HCT116 (cell line): ENCODE measurements at places on chromosomes 2 and 18. TPM values are rescaled to one million over a fixed set of nuclear protein-coding genes. Genes with fewer than 3 reads are reported as not detected.

The RGPD3 gene
- total RNA-seq: 0.15 TPM

The OSBPL6 gene
- 11.6 TPM for total RNA-seq

The CAVIN2 gene
- total RNA-seq: 0.27 TPM

The PLCD4 gene
- 0.64 TPM for total RNA-seq

The CFAP65 gene
- total RNA-seq: 0.52 TPM

The ZSWIM2 gene
- total RNA-seq: not detected

The SRSF7 gene
- 215 TPM for total RNA-seq

- H3K27ac ChIP-seq: no peak overlapping the region
- 0 out of 2 replicates have a peak, but pooled peaks cover 12% of the 10 kb centered on the region for H3K36me3 ChIP-seq
- no peaks in the 10 kb centered on the region for H3K27me3 ChIP-seq
Observed at GRCh38 chr2:237996021-237996593, 29.3 kb downstream of the UBE2F start.

DNA sequence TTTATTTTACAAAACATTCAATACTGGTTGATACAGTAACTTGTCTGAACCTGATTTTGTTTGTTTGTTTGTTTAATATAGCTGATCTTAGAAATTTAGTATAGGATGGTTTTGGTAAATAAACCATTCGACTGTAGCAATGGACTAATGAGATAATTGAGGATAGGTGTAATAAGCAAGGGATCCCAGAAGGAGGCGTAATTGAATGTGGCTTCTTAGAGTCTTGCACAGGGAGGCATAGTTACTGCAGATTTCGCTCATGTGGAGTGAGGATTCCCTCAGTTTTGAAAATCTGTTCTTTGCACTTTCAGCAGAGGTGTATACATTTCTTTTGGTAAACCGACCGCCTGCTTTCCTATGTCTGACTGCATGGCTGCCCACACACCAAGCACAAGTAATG, 709.6 kb downstream of the SOCS6 start:
- no peak for DNase-seq
- H3K27me3 ChIP-seq: no peaks in the 10 kb centered on the region
- no peaks in the 10 kb centered on the region for H3K36me3 ChIP-seq
- H3K27ac ChIP-seq: no peak overlapping the region

DNA sequence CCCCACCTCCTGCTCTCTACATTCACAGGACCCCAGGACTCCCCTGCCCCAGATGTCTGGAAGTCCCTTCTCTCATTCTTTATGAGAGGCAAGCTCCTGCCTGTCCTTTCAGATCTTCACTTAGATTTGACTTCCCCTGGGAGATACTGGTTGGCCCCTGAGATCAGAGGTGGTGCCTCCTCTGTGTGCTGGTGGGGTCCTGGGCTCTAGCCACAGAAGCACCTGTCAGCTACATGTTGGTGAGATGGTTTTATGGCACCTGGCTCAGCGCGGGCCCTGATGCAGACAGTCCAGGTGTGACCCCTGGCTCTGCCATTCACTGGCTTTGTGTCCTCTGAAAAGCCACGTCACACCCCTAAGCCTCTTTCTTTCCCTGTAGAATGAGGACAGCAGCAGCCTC, 369.6 kb upstream of the ID2 start:
- H3K4me1 ChIP-seq: peaks cover 23% of the 10 kb centered on the region
- no peak for DNase-seq
- no peaks in the 10 kb centered on the region for H3K36me3 ChIP-seq

DNA sequence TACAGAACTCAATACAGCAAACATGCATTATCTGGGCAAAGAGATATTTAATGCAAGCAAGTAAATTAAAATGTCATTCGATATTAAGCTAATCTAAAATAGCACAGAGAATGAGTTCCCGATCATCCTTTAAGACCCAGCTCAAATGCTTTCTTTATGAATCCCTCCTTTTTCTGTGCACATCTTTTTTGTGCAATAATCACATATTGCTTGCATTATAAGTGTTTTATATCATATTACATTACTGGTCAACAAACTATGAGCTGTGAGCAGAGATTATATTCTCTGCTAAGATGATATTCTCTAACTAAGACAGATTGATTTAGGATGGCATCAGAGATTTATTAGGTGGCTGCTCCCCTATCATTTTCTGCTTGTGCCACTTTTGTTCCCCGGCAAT, 146.1 kb downstream of the ERBB4 start:
- no peaks in the 10 kb centered on the region for H3K27me3 ChIP-seq
- H3K4me1 ChIP-seq: no peaks in the 10 kb centered on the region
- DNase-seq: no peak
- no peak overlapping the region for H3K27ac ChIP-seq

- DNase-seq: no peak
- H3K27me3 ChIP-seq: no peaks in the 10 kb centered on the region
- no peaks in the 10 kb centered on the region for H3K36me3 ChIP-seq
- H3K27ac ChIP-seq: no peak overlapping the region
Observed at GRCh38 chr2:136957044-136957443, 191.7 kb downstream of the THSD7B start.

- H3K4me3 ChIP-seq: no peak overlapping the region
- H3K27ac ChIP-seq: no peak overlapping the region
- DNase-seq: no peak
Observed at GRCh38 chr2:57333221-57333620, 713.4 kb upstream of the VRK2 start.

DNA sequence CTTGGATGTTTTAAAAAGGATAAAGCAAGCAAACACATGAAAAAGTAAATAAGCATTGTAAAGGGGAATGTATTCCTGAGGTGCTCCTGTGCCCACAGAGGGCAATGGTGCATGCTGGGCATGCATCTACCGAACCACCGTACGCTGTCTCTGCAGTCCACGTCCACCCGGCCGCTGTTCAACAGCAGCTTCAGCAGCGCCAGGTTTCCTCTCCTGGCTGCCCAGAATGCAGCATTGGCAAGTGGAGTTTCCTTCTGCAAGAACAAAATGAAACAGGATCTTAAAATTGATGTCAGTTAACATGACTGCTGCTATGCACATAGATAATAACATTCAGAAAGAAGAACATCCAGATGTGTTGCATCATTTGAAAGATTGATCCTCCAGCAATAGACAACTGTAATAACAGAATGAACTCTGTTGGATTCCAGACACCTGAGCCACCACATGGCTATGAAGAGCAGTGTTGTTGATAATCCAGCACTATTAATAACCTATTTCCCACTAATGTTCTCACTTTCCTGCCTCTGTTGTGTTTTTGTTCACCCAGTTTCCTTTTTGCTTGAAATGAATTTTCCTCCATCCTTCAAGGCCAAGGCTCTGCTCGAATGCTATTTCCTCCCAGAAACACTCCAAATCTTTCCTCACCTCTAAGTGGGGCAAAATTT, 13.6 kb downstream of the ANKRD29 start:
- H3K4me3 ChIP-seq: no peak overlapping the region
- H3K36me3 ChIP-seq: no peaks in the 10 kb centered on the region
- no peaks in the 10 kb centered on the region for H3K4me1 ChIP-seq
- H3K27me3 ChIP-seq: no peaks in the 10 kb centered on the region
- no peak overlapping the region for H3K27ac ChIP-seq

DNA sequence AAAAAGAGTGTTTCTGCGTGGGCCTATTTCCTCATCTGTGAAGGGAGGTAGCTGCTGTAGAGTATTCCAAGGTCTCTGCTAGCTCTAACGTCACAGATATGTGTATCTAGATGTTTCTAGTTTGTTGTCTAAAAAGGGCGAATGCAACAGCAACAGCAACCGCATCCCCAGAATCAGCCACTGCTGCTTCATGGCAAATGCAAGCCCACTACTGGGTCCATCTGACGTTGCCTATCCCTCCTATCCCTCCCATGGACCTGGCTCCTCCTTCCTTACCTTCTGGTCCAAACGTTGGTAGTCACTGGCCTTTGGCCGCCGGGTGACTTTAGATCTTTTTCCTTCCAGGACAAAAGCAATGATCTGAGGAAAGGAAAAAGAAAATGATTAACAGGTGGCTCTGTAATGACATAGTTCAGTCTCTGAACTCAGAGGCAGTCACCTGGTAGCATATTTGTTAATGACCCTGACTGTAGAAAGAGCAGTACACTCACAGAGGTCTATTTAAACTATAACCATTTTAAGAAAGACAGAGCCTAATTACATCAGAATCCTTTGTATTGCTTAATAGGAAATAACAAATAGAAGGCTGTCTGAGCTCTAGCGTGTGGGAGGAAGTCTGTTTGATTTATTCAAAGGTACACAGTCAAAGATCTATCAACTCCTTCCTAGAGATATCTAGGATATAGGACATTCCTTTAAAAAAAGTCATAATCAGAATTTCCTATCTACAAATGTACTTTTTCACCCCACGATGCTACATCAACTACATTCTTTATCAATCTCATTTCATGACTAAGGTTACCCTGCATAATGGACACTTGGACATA, 2.9 kb downstream of the TGOLN2 start:
- DNase-seq: no peak
- no peaks in the 10 kb centered on the region for H3K27me3 ChIP-seq
- H3K36me3 ChIP-seq: peaks cover 52% of the 10 kb centered on the region
- no peak overlapping the region for H3K27ac ChIP-seq
- H3K4me3 ChIP-seq: no peak overlapping the region

GRCh38 chr18:59546188-59546587, 151.0 kb downstream of the CCBE1 start:
- no peak for DNase-seq
- H3K27ac ChIP-seq: no peak overlapping the region
- H3K4me1 ChIP-seq: no peaks in the 10 kb centered on the region; the same call in 1 of the 2 replicates
- peaks cover 19% of the 10 kb centered on the region for H3K27me3 ChIP-seq
- H3K4me3 ChIP-seq: no peak overlapping the region

DNA sequence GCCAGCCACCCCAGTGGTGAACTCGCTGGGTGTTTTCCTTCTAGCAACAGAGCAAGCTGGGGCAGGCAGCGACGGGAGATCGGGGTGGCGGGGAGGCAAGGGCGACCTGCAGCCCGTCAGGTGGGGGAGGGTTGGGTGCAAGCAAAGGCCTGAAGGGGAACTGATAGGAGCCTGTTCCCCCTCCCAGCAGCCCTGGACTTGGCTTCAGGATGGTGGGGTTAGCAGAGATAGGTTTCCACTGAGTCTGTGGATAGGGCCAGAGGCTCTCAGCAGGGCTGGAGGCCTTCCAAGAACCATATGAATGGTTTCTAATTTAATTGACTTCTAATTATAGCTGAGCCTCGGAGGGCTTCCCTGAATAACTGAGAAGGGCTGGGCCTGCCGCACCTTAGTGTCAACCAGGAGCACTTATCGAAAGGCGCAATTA, 55.3 kb downstream of the EDAR start:
- no peaks in the 10 kb centered on the region for H3K4me1 ChIP-seq
- no peaks in the 10 kb centered on the region for H3K27me3 ChIP-seq
- DNase-seq: no peak

GRCh38 chr2:9532421-9532820, 23.2 kb downstream of the ADAM17 start:
- H3K4me1 ChIP-seq: 0 out of 2 replicates have a peak, but pooled peaks cover 5% of the 10 kb centered on the region
- no peaks in the 10 kb centered on the region for H3K27me3 ChIP-seq
- no peak for DNase-seq

- DNase-seq: no peak
- H3K36me3 ChIP-seq: no peaks in the 10 kb centered on the region
- no peaks in the 10 kb centered on the region for H3K27me3 ChIP-seq
- H3K4me3 ChIP-seq: no peak overlapping the region
Observed at GRCh38 chr2:182810087-182810486, 56.4 kb downstream of the FRZB start.

GRCh38 chr2:48137829-48138228, 231.5 kb upstream of the FBXO11 start:
- no peak overlapping the region for H3K27ac ChIP-seq
- H3K36me3 ChIP-seq: no peaks in the 10 kb centered on the region
- H3K27me3 ChIP-seq: no peaks in the 10 kb centered on the region
- no peaks in the 10 kb centered on the region for H3K4me1 ChIP-seq

DNA sequence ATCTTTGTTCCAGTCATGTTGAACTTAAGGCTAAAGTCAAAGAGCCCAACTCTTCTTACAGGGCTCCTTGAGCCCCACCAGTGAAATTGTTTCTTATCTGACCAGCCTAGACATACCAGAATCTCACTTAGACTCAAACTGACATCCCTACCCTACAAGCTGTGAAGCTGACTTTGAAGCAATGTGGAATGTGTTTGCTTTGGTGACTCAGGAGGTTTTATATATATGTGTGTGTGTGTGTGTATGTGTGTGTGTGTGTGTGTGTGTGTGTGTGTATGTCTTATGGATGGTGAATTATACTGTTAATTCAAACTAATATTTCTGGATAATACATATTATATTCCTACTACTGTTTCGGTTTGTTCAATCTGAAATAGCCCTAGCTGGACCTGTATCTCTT, 67.3 kb downstream of the CAMKMT start:
- H3K4me3 ChIP-seq: no peak overlapping the region
- no peaks in the 10 kb centered on the region for H3K27me3 ChIP-seq
- H3K27ac ChIP-seq: no peak overlapping the region
- no peak for DNase-seq
- no peaks in the 10 kb centered on the region for H3K4me1 ChIP-seq

GRCh38 chr2:100137318-100137717, 5.1 kb downstream of the AFF3 start:
- no peaks in the 10 kb centered on the region for H3K4me1 ChIP-seq
- H3K27ac ChIP-seq: no peak overlapping the region
- no peak overlapping the region for H3K4me3 ChIP-seq
- peaks cover 15% of the 10 kb centered on the region for H3K27me3 ChIP-seq
- H3K36me3 ChIP-seq: no peaks in the 10 kb centered on the region
- no peak for DNase-seq

DNA sequence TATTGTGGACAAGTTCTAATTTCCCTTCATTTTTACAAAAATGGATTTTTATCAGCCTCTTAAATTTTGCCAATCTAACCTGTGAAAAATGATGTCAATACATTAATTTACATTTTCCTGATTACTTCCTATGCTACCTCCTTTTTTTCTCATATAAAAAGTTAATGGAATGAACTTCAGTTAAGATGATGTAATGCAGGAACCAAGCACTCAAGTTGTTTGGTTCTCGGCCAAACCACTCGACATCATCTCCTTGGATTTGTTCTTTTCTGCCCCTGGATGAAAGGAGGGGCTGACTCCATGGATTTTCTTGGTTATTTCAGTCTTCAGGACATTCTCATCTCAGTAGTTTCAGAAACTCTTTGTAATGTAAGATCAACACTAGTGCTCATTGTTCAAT, 253.1 kb upstream of the NXPH2 start:
- H3K27ac ChIP-seq: no peak overlapping the region
- H3K4me3 ChIP-seq: no peak overlapping the region
- no peaks in the 10 kb centered on the region for H3K36me3 ChIP-seq

DNA sequence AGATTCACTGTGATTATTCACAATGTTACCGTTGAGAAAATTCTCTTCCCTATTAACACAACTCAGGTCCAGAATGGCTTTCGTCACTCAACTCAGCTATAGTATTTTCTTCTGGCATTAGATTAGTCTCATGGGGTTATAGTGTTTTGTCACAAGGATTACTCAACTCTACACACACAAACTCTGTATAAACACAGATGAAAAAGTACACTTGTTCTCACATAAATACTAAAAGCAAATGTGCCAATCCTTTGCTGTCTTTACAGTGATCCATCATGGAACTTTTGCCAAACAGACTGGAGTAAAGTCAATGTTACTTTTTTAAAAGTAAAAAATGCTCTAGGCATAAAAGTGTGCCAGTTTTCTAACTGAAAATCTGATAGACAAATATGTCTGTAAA, 267.6 kb downstream of the RBM43 start:
- no peak overlapping the region for H3K27ac ChIP-seq
- no peaks in the 10 kb centered on the region for H3K36me3 ChIP-seq
- no peak overlapping the region for H3K4me3 ChIP-seq
- no peaks in the 10 kb centered on the region for H3K27me3 ChIP-seq
